ENCODE measurements at places on chromosomes 4 and X.

- H3K4me1 ChIP-seq, result no peaks in the 10 kb centered on the region
- H3K4me3 ChIP-seq, result no peak overlapping the region
- no peak overlapping the region for H3K27ac ChIP-seq
- no peaks in the 10 kb centered on the region for H3K27me3 ChIP-seq
- no peak for DNase-seq
- H3K36me3 ChIP-seq, result no peaks in the 10 kb centered on the region
Observed at GRCh38 chr4:38950159-38950558, 82.0 kb downstream of the TMEM156 start.

GRCh38 chrX:65744965-65745364 lies 77.5 kb downstream of the MSN start:
- H3K36me3 ChIP-seq, result no peaks in the 10 kb centered on the region
- H3K4me3 ChIP-seq, result no peak overlapping the region
- no peak for DNase-seq
- H3K27ac ChIP-seq, result no peak overlapping the region

- H3K4me1 ChIP-seq, result peaks cover 39% of the 10 kb centered on the region
- no peaks in the 10 kb centered on the region for H3K27me3 ChIP-seq
- H3K36me3 ChIP-seq, result no peaks in the 10 kb centered on the region
- DNase-seq, result peak; percentile 78
- peak overlapping the region; percentile 42 for H3K4me3 ChIP-seq
Observed at GRCh38 chrX:72054779-72055489, 76.8 kb downstream of the RTL5 start.

- DNase-seq, result no peak
- H3K36me3 ChIP-seq, result no peaks in the 10 kb centered on the region
- H3K4me1 ChIP-seq, result peaks cover 5% of the 10 kb centered on the region
- no peak overlapping the region for H3K27ac ChIP-seq
- no peaks in the 10 kb centered on the region for H3K27me3 ChIP-seq
- H3K4me3 ChIP-seq, result no peak overlapping the region
Observed at GRCh38 chrX:13863324-13863723, 46.4 kb upstream of the GPM6B start.

DNA sequence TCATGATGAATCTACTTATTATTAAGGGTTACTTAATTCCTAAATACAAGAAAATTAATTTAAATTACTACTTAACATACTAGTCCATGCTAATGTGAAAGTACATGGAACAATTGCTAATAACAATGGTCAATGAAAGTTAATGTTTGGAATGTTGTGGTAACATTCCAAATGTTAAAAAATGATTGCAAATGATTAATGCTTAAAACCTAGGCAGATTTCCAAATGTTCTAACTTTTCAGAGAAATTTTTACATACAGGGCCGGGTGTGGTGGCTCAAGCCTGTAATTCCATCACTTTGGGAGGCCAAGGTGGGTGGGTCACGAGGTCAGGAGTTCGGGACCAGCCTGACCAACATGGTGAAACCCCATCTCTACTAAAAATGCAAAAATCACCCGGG lies 1851.3 kb upstream of the PCDH7 start:
- no peak overlapping the region for H3K27ac ChIP-seq
- H3K27me3 ChIP-seq, result no peaks in the 10 kb centered on the region
- no peak overlapping the region for H3K4me3 ChIP-seq
- H3K4me1 ChIP-seq, result no peaks in the 10 kb centered on the region
- no peak for DNase-seq
- no peaks in the 10 kb centered on the region for H3K36me3 ChIP-seq

GRCh38 chr4:52212702-52213101 lies 161.6 kb downstream of the SPATA18 start:
- DNase-seq, result no peak
- H3K4me1 ChIP-seq, result no peaks in the 10 kb centered on the region
- H3K27me3 ChIP-seq, result no peaks in the 10 kb centered on the region
- no peak overlapping the region for H3K4me3 ChIP-seq
- H3K36me3 ChIP-seq, result no peaks in the 10 kb centered on the region

DNA sequence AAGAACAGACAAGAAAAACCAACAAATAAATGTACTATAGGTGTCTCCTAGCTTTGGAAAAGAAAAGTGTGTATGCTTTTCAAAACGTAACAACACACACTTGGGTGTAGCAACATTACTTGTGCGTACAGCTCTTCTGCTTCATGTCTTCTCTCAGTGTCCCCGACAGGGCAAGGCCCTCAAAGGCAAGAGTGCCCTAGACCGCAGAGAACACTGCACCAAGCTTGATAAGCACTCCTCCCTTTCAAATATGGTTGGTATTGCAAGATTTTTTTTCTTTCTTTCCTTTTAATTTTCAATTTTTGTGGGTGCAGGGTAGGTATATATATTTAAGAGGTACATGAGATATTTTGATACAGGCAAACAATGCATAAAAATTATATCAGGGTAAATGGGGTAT lies 106.8 kb downstream of the EIF4E start:
- H3K27ac ChIP-seq, result no peak overlapping the region
- H3K4me3 ChIP-seq, result no peak overlapping the region
- no peak for DNase-seq
- H3K27me3 ChIP-seq, result no peaks in the 10 kb centered on the region
- no peaks in the 10 kb centered on the region for H3K4me1 ChIP-seq

DNA sequence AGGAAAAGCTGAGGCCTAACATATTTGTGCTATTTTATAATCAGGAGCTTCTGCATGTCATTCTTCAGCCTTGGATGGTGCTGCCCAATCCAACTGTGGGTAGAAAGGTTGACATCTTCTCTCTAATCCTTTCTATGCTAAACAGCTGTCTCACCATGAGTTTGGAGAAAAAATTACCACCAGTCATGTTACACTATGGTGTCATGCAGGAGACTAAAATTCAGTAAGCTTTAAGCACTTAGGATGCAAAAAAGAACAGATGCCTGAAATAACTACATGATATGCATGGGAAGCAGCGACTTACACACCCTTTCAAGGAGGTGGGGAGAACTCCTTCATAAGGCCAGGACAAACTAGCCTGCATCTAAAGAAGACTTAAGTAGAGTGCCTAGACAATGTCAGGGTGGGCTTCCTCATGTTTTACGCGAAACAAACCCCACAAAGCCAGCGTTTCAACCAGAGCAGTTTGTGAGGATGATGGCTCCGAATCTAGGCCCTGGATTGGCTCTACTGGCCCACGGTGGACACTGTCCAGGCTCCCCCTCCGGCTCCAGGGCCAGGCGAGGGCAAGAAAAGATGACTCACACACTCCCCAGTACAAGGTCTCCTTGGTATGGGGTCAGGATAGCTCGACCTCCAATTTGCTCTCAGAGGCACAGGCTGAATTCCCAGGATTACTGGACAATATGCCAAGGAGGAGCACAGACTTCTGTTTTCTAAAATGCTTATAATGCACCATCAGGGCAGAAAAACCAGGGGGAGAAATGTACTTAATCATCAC lies 45.1 kb downstream of the STX18 start:
- H3K4me3 ChIP-seq, result no peak overlapping the region
- no peak overlapping the region for H3K27ac ChIP-seq
- H3K27me3 ChIP-seq, result no peaks in the 10 kb centered on the region
- no peaks in the 10 kb centered on the region for H3K36me3 ChIP-seq
- DNase-seq, result no peak
- H3K4me1 ChIP-seq, result peaks cover 11% of the 10 kb centered on the region

DNA sequence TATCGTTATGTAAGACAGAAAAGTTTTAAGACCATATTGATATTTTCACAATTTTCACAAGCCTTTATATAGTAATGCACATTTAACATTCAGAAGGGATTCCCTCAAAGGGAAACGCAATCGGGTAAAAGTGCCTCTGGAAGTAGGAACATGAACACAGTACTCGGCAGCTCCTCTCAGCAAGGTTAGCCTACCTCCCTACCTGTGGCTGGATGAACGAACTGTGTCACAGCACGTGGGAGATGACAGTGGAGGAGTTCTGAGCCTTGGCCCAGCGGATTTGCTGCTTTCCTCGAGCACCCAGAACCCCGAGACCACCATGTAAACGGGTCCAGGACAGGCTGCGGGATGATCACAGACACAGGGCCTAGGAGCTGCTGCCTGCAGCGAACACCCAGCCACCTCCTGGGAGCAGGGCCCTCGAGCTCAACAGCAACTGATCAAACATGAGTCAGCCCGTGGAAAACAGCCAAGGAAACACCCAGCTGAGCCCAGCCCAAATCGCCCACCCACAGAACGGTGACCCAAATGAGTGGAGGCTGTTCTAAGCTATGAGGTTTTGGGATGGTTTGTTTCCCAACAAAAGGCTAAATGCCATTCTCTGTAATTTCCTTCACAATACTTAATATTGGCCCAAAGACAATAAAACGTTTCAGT lies 30.4 kb downstream of the FAT1 start:
- H3K4me3 ChIP-seq, result no peak overlapping the region
- H3K36me3 ChIP-seq, result no peaks in the 10 kb centered on the region
- peaks cover 36% of the 10 kb centered on the region for H3K4me1 ChIP-seq
- no peak for DNase-seq
- no peaks in the 10 kb centered on the region for H3K27me3 ChIP-seq
- H3K27ac ChIP-seq, result no peak overlapping the region

DNA sequence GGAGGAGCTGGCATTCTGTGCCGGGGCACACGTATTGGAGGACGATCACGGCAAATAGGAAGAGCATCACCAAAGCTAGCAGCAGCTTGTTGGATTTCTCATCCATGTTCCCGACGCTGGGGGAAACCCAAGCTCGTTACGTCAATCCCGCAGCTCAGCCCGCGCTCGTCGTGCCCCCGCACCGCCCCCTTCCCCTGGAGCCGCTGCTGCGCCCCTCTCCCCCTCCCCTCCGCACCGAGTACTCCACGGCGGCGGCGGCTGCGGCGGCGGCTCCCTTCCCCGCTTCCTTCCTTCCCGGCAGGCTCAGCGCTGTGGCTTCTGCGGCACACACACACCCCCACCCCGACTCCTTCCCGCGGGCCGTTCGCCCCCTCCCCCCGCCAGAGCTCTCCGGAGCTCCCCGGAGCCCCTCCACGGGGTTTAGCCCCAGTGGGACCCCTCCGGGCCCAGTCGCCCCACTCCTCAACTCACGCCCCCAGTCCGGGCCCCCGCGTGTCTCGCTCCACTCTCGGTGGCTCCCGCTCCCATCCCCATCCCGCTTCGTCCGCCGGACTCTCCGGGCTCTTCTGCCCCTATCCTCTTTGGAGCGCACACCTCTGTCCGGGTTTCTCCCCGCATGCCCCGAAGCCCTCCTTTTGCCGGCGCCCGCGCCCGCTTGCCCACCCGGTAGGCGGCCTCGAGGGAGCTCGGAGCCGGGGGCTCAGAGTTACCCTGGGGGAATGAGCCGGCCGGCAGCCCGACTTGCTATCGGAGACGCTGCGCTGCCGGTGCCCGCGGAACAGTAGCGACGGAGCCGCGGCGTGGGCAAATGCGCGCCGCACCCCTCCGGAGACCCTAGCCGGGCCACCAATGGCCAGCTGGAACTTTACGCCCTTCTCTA lies 978 bp downstream of the HS6ST2 start:
- H3K4me3 ChIP-seq, result peak overlapping the region; percentile 63
- H3K4me1 ChIP-seq, result peaks cover 19% of the 10 kb centered on the region
- H3K36me3 ChIP-seq, result no peaks in the 10 kb centered on the region
- DNase-seq, result peak; percentile 56
- H3K27me3 ChIP-seq, result peaks cover 79% of the 10 kb centered on the region

DNA sequence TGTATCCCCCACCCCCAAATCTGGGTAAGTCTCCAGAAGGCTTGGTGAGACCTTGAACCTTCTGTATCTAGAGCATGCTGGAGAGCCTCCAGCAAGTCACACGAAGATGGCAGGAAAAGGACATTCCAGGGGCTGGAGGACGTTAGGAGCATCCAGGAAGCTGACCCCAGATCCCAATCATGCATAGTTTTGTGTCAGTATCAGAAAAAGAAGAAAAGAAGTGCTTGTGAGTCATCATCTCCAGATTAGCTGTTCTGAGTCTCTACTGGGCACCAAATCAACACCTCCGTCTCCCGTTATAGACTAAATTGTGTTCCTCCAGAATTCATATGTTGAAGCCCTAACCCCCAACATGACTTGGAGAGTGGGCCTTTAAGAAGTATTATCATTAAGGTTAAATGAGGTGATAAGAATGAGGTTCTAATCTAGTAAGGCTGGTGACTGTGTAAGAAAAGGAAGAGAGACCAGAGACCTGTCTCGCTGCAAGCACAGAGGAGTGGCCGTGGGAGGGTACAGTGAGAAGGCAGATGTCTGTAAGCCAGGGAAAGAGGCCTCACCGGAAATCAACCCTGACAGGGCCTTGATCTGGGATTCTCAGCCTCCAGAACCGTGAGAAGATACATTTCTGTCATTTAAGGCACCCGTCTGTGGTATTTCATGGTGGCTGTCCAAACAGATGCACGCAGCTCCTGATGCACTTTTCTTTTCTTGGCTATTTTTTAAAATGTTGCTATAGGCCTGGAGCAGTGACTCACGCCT lies 38.1 kb upstream of the CLDN24 start:
- no peaks in the 10 kb centered on the region for H3K4me1 ChIP-seq
- no peak overlapping the region for H3K4me3 ChIP-seq
- H3K27me3 ChIP-seq, result no peaks in the 10 kb centered on the region
- no peak overlapping the region for H3K27ac ChIP-seq

GRCh38 chr4:3868211-3869173 lies 102.3 kb downstream of the ADRA2C start:
- peaks cover 25% of the 10 kb centered on the region for H3K27me3 ChIP-seq
- no peak overlapping the region for H3K27ac ChIP-seq
- H3K4me1 ChIP-seq, result peaks cover 7% of the 10 kb centered on the region
- no peak overlapping the region for H3K4me3 ChIP-seq

DNA sequence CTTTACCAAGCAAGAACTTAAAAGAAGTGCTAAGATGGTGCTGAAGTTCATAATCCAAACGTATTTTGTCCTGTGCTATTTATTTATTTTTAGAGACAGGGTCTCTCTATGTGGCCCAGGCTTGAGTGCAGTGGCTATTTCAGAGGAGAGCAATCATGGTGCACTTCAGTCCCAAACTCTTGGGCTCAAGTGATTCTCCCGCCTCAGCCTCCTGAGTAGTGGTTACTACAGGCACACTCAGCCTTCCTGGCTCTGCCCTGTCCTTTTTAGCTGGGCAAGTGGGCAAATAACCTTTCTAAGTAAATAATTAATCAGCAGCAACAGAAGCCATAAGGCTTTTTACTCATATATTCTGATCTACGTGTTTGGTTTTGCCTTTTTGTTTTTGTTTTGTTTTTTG lies 2.6 kb downstream of the NSD2 start:
- H3K4me1 ChIP-seq, result peaks cover 27% of the 10 kb centered on the region
- no peak for DNase-seq
- H3K4me3 ChIP-seq, result no peak overlapping the region
- no peaks in the 10 kb centered on the region for H3K36me3 ChIP-seq
- H3K27ac ChIP-seq, result no peak overlapping the region

- H3K27ac ChIP-seq, result no peak overlapping the region
- H3K36me3 ChIP-seq, result no peaks in the 10 kb centered on the region
- H3K4me1 ChIP-seq, result no peaks in the 10 kb centered on the region
- H3K27me3 ChIP-seq, result no peaks in the 10 kb centered on the region
- no peak overlapping the region for H3K4me3 ChIP-seq
Observed at GRCh38 chr4:120667102-120667501, 255.4 kb downstream of the PRDM5 start.

- H3K27ac ChIP-seq, result no peak overlapping the region
- peak overlapping the region; percentile 68 for H3K4me3 ChIP-seq
- H3K4me1 ChIP-seq, result peaks cover 7% of the 10 kb centered on the region
- H3K36me3 ChIP-seq, result no peaks in the 10 kb centered on the region
Observed at GRCh38 chrX:106725931-106726330, 570 bp upstream of the RNF128 start.

Data from GM23338 (cell line).